ENCODE measurements at places on chromosomes 5 and 9.

DNA sequence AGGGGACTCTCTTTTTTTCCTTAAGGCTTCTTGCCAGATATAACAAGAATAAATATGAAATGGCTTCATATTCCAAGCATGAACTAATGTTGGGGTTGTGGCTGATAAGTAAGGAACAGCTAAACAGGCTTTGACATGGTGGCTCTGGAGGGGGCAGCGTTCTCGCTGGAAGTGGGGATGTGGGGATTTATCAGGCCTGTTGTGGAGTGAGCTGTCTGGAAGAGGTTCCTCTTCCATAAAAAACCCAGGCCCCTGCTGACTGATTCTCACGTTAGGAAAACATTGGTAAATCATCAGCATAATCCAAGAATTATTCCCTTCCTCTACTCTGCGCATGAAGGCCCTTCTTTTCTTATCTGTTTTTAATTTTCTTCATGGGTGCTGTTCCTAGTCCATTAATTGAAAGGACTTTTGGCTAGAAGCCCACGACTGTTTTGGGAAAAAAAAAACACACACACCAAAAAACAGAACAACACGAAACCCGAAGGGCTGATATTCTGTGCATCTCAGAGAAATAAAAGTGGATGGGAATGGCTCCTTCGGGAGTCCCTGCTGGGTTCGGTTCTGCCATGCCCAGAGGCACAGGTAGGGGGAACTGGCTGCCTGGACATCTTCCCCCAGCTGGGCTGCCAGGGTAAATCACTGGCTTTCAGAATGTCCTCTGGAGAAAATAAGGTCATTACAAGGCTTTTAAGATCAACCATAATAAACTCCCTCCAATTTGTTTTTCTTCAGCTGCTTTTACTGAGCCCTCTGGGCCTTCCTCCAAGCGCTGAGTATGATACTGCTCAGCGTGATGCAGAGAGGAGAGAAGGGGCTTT lies 297.0 kb downstream of the SLIT3 start:
- DNase-seq = no peak

DNA sequence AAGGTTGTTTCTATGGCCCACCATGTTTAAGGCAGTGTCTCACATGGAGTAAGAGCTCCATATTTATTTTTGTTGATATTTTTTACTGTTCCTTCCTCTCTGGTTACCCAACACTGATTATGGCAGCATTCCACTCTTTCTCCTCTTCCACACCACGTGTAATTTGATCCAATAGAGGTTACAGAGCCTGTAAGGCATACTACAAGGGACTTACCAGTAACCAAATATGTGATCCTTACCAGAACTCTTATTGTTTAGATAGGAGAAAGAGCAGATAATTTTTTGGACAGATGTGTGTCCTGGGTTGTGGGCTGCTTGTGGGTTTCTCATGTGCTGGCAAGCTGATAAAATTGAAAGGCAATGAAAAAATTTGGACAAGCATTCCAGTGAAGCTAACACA lies 261.3 kb downstream of the TMEM167A start:
- DNase-seq = no peak

DNA sequence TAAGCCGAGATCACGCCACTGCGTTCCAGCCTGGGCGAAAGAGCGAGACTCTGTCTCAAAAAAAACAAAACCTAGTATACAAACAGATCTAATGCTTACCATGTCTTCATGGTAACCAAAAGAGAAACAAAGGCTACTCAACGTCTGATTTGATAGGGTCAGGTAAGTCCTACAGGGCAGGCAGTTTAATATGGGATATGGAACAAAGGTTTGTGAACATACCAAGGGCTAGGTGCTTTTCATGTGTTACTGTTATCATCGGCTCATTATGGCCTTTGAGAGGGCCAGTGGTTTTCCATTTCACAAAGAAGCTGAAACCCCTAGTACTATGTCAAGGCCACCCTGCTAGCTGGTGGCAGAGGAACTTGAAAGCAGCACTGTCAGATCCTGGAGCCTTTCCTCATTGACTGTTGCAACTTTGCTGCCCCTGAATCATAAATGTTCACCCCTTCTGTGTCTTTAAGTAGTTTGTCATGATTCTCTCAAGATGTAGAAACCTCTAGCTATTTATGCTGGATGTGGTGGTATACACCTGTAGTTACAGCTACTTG lies 5.1 kb downstream of the IQGAP2 start:
- DNase-seq = no peak

- DNase-seq = no peak
Observed at GRCh38 chr9:109997682-109998081, 210.3 kb downstream of the C9orf152 start.

GRCh38 chr5:124398460-124398859 lies 348.0 kb downstream of the ZNF608 start:
- no peak for DNase-seq

DNA sequence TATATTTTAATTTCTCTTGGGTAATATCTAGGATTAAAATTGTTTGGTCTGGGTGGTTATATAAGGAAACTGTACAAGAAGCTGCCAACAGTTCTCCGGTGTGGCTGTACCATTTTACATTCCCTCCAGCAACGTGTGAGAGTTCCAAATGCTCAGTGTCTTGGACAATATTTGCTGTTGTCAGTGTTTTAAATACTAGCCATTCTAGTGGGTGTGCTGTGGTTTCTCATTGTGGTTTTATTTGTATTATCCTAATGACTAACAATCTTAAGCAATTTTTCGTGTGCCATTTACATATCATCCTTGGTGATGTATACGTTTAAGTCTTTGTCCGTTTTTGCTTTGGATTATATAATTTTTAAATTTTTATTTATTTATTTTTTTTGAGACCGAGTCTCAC lies 34.0 kb downstream of the TNFSF15 start:
- DNase-seq = no peak

DNA sequence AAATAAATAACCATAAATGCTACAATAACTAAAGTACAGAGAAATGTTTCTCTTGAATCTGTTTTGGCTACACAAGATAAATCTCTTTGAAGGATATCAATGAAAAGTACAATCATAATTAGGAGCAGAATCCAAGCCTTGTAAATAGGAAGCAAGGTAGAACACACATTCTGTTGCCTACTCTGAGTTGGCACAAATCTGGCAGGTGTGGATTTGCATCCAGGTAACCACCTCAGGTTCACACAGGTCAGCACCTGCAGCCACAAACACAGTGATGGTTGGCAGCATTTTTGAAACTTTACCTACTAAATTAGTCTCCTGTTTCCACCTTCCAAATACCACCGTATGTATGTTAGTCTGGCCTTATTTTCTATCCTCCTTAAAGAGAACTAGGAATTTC lies 105.3 kb upstream of the PIK3R1 start:
- no peak for DNase-seq

- no peak for DNase-seq
Observed at GRCh38 chr5:132087661-132088060, 14.1 kb downstream of the CSF2 start.

GRCh38 chr5:91494447-91494996 lies 111.4 kb upstream of the ARRDC3 start:
- DNase-seq = no peak

DNA sequence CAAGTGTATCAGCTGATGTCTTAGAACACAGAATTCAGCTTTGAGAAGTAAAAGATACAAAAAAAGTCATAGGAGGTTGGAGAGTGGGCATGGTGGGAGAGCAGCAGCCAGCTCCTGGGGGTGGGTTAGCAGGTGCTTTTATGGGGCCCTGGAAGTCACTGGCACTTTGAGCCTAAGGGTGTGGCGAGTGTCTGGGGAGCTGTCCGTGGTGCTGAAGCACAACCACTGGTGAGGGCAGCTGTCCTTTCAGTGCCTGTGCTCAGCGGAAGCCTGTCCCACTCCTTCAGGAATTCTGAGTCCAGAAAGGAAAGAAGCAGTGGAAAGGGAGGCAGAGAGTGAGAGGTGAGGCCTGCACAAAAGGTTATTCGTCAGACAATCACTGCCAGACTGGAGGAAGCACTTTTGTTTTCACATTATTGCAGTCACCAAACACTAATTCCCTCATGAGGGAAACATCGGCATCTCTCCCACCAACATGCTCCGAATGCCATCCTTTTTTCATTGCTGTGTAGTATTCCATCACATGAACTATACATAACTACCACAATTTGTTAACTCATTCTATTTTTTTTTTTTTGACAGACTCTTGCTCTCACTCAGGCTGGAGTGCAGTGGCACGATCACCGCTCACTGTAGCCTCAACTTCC lies 59.4 kb upstream of the RAPGEF1 start:
- DNase-seq = peak; percentile 66

DNA sequence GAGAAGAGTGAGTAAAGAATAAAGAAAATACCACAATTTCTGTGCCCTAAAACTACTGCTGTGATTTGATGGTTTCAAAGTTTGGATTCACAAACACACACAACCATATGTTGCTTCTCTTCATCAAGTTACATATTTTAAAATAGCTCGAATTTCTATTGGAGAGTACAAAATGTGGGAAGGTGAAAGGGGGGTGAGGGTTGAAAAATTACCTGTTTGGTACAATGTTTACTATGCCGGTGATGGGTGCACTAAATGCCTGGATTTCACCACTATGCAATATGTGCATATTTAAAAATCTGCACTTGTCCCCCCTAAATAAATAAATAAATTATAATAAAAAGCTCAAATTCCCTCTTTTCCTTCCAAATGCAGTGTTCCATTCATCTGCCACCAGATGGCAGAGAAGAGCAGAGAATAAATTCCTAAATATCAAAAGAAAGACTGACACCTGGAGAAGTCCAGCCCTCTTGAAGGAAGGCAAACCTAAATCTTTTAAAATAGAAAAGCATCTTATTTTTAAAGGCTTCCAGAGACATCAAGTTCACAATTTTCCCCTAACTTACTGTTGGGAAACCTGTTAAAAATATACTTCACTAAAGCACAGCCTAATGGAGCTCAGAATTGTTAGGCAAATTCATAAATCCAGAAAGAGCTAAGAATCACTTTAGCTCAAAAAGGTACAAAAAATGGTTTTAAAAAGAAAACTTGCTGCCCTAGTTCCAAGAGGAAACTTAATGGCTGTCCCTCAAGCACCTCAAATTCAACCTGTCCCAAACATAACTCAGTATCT lies 24.8 kb upstream of the HNRNPA0 start:
- peak; percentile 13 for DNase-seq

GRCh38 chr9:37221489-37222106 lies 101.2 kb downstream of the ZCCHC7 start:
- DNase-seq = no peak

DNA sequence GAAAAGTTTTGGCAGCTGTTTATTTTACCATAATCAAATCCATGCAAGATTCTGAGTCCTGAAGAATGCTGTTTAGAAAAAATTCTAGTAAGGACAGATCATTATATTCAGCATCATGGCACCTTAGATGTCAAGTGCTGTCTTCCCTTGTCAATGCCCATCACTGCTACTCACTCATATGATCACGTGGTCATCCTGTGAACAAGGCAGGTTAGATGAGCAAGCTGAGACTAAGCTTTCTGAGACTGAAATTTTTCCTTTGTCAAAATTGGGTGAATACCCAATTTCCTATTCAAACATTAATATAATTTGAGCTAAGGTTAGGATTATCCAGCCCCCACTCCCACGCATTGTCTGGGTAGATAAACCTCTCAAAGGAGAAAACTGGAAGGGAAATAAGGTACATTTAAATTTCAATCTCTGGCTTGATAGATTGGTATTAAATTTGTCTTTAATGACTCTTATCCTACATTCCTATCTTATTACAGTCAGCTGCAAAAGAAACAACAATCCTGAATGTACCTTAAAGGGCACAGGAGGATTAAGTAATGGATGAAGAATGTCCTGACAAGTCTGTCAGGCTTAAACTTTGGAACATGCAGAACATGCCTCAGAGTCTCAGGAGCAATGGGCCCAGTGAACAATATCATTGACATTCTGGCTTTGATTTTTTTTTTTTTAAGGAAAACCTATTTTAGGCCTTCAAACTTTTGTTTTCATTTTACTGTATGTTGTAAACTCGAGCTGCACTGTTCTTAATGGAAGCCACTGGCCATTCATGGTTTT lies 148.7 kb upstream of the RANBP3L start:
- DNase-seq = no peak

GRCh38 chr9:3243683-3244082 lies 282.1 kb downstream of the RFX3 start:
- no peak for DNase-seq

Data from NT2/D1 (cell line).